ENCODE measurements at places on chromosomes 6 and 20.

GRCh38 chr6:155968921-155969320, 513.3 kb upstream of the NOX3 start:
- DNase-seq, result no peak

DNA sequence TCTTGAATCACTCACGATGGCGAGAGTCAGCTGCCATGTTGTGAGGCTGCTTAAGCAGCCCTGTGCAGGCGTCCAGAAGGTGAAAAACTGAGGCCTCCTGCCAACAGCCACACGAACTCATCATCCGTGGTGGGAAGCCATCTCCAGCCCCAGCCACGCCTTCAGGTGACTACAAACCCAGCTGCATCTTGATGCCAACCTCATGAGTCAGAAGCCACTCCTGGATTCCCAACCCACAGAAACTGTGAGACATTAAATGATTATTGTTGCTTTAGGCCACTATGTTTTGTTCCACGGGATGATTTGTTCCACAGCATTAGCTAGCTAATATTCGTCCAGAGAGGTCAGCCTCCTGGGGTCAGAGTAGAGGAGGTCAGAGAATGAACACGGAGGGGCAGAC, 80.5 kb downstream of the SNX5 start:
- DNase-seq, result no peak

DNA sequence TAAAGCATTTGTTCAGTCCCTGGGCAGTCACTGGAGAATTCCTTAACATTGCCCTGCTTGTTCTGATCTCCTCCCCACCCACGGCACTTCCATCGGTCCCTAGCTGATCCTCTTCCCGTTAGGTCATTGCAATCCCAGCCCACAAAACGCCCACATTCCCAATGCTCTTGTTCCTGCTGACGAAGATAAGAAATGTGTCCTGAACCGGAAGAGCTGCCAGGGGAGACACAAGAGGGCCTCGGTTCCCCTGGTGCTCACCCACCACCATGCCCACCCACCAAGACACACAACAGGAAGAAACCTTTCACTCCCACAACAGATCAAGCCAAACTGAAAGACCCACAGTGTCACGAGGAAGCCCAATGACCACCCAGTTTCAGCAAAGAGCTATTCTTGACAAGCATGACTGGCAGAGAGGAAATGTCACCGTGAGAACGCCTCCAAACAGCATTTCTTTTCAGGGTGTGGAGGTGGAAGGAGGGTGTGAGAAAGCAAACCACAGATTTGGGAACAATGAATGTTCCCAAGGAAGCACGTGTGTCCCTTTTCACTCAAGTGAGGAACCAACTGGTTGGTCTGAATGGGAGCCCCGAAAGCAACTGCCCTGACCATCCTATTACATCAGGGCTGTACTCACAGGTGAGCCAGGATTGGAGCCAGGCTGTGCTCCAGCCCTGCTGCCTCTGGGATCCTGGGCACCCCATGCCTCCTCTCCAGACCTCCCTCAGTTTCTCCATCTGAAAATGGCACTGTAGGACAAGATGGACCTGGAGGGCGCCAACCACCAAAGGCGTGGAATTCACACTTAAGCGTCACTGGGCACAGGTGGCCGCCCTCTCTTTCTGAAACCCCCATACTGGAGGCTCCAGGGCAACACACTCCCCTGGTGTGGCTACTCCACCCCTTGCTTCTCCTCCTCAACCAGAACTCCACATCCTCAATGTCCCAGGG, 97.5 kb downstream of the ZMYND8 start:
- DNase-seq, result no peak

DNA sequence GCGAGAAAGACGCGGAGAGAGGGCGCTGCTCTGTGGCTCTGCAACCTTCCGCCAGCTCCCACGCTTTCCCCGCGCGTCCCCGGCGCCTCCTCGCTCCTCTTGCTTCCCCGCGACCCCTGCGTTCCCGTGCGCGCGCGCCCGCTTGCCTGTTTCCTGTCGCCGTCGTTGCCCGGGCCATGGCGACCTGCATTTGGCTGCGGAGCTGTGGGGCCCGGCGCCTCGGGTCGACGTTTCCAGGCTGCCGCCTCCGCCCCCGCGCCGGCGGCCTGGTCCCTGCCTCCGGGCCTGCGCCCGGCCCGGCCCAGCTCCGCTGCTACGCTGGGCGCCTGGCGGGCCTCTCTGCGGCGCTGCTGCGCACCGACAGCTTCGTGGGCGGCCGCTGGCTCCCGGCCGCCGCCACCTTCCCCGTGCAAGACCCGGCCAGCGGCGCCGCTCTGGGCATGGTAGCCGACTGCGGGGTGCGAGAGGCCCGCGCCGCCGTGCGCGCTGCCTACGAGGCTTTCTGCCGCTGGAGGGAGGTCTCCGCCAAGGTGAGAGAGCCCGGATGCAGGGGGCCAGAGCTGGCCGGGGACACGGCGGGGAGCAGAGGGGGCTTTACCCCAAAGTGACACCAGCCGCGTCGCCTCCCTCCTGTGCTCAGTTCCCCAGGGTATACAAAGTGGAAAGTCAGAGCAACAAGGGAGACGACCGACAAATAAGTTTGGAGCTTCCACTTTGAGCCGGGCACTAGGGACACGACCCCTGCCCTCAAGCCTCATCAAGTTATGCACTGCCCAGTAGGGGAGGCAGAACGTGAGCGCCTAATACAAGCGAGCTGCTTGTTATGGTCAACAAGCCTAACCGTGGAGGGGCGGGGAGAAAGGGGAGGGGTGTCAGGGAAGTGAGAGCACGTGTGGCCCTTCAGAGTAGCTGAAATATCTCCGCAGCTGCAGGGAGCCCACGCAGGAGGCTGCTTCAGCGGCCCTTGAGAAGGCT, at the start of gene ALDH5A1:
Gene ALDH5A1 (plus strand): TSS at position 149 of the 975 bp plus-strand sequence. CDS start 28 bp downstream, at position 177.
- peak; percentile 77 for DNase-seq

DNA sequence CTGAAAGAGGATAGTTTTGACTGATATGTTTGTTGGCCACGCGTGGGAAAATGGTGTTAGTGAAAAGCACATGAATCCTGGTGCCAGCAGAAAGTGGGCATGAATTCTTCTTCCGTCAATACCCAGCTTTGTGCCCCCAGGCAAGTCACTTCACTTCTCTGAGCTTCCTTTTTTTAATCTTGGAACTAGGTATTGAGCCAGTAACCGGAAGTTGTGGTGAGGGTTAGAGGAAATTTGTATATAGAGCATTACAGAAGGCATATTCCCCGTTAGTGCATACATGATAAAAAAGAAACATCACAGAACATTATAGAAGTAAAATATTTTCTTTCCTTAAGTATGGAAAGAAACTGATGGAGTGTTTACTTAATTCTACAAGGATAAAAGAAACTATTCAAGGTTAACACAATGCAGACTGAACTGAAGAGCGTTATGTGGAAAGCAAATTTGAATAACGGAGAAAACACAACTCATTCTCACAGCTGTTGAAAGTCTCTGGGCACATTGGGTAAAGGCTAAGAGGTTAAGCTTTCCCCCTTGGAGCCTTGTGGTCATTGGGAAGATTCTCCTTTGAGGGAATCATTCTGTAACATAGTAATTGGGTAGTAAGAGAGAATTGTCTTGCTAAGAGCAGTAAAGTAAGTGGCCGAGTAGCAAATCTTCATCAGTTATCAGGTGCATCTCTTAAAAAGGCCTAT, 223.1 kb downstream of the BCAS1 start:
- no peak for DNase-seq

DNA sequence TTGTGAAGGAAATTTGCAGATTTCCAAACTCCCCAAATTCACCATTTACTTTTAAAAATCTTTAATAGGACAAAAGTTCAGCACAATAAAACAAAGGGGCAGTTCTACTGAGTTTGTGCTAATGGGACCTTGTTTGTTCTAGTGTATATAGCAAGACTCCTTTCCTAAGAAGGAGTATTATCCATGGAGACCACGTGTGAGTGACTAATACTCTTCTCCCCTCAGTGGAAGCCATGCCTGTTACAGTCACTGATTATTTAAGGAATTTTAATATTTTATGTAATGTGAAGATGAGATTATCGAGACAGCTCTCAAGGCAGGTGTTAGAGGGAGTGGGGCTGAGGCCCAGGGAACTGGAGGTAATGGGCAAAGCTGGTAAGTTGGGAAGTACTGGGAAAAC, 16.4 kb upstream of the QKI start:
- DNase-seq, result no peak

GRCh38 chr6:3517350-3517749, 60.5 kb upstream of the SLC22A23 start:
- DNase-seq, result no peak

Measured in stimulated activated CD4-positive, alpha-beta T cell treated with anti-CD3 and anti-CD28 coated beads, Interleukin-4, amount 100 ng/mL, for 4 hours (primary cell).